ENCODE measurements at places on chromosomes 13 and 19.

DNA sequence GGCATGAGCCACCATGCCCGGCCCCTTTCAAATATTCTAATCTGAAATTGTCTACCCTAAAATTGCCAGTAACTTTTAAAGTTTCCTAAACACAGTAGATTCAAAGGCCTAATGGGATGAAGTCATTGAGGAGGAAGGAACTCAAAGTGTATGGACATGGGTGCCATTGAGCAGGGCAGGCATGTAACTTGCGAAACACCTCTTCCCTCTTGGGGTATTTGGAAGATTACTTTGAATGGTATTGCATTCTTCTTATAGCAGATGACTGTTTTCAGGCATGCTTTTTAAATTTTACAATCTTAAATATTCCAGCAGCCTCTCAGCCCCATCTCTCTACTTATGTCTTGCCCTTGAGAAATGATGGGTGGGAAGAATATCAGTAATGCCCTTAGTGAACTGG, 21.0 kb downstream of the TM9SF2 start:
- DNase-seq = no peak

GRCh38 chr13:47865883-47866282, 135.2 kb downstream of the SUCLA2 start:
- DNase-seq = no peak

DNA sequence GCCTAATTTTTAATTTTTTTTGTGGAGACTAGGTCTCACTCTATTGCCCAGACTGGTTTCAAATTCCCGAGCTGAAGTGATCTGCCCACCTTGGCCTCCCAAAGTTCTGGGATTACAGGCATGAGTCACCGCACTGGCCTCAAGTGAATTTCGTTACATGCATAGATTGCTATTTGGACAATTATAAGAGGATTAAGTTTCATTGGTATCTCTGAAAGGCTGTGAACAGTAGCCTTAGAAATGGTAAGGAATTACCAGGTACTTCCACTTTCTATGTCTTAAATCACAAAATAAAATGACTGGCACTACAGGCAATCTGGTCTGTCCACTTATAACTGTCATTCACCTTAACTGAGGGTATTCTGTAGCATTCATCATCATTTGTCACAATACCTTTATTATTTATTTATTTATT, 2.9 kb upstream of the CCDC9 start:
- no peak for DNase-seq

DNA sequence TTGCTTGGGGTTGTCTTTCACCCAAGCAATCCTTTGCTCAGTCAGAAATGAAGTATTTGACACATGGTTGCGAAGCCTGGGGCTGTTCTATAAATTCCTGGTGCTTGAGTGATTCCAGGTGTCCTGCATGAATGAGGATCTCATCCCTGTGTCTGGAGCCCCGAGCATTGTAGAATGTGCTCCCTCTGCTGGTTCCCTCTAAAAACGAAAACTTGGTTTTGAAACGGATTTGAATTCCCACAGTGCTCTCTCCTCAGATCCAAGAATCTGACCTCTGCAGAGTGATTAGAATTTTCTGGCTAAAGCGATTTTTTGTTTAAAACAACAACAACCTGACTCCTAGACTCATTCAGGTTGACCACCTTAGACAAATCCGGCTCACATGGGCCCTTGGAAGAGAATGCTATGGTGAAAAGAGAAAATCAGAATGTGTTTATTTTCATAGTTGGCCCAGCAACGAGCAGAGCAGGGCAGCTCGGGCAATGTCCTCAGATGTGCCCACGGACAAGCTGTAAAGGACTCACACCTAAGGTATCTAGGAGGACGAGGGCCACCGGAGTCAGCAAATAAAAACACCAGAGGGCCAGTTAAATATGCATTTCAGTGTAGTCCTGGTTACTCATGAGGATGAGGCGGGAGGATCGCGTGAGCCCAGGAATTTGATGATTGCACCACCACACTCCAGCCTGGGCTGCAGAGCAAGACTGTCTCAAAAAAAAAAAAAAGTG, 8.7 kb upstream of the ATP12A start:
- DNase-seq = peak; percentile 87

- DNase-seq = no peak
Measured at GRCh38 chr13:48429886-48430285, 17.0 kb upstream of the LPAR6 start.

DNA sequence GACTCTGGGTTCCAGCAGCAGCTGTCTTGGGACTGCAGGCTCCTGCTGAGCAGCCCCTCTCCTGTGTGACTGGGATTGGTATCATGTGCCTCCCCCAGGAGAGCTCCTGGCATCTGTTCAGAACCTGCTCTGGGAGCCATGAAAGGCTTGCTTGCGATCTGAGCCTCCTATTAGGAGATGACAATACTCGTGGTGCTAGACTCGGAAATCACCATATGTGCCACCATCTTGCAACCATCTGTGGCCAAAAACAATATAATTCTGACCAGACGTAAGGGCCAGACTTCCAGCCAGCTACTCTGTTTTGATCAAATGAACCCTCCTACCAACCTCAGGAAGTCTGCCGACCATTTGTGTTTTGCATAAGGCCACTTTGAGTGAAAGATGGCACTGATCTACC, 484.7 kb downstream of the IRS2 start:
- DNase-seq = no peak
